SW 1271 (cell line): ENCODE measurements at places on chromosomes 6 and 20.

- no peak for DNase-seq
These were observed 26.1 kb downstream of the CEP57L1 start for GRCh38 chr6:109121411-109121810.

- no peak for DNase-seq
These were observed 27.5 kb downstream of the HLA-F start for GRCh38 chr6:29750709-29751108.

DNA sequence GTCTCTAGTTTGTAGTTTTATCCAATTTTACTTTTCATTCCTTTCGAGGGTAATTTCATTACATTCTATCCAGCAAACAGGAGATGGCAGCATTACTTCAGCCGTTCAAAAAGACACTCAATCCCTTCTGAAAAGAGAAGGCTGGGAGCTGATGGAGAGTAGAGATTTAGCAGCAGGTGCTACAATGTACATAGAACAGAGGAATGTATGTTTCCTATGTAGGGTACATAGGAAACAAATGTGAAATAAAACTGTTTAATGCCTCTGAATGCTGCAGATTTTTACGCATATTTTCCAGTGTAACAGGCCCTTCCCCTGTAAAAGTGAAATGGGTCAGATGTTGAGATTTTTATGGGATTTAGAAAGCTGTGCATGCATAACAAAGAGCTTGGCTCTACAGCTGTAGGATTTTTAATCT lies 16.0 kb downstream of the RPS12 start:
- no peak for DNase-seq

GRCh38 chr6:117498159-117498558 lies 15.7 kb downstream of the DCBLD1 start:
- DNase-seq, result peak; percentile 68

DNA sequence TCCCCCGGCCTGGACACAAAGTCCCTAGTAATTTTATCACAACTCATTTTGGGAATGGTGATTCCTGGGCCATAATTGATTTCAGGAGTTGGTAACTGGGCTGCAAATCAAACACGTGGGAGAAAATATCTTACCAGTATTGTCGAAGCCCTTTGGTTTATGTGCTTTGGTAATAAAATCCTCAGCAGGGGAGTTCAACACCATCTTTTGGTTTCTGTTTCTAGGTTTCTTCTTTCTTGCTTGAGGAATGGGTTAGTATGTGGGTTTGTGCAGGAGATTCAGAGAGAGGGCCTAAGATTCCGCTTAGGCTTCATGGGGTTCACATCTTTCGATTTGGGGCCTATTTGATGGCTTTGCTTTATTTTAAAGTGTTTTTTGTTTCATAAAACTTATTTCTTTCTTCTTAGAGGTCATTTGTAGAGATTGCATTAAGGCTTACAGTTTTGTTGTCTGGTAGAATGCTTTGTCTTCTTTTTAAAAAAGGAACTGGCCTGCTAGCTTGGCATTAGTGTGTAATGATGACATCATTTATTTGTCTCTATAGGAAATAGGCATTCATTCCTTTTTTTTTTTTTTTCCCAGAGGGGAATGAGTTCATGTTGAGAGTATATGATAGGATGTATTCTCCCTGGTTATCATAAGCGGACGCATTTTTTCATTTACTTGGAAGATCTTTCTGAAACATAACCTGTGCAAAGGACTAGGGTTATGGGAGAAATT lies 45.8 kb downstream of the CYP24A1 start:
- no peak for DNase-seq

- peak; percentile 28 for DNase-seq
These were observed 1061.8 kb upstream of the CITED2 start for GRCh38 chr6:140436023-140436811.

DNA sequence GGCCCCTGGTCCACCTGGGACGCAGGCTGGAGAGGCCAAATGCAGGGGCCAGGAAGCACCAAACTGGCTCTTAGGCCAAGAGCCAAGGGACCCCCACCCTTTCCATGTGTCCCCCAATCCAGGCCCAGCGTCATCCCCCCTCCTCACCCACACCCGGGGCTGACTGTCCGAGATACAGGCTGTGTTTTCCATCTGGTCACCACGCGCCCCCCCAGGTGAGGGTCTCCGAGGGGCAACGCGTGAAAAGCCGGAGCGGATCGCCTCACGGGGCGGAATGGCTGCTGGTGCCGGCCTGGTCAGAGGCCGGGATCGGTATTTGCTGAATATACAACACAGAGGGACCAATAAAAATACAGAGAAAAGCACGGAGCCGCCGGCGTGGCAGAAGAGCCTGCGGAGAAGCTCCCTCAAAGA lies 5.2 kb upstream of the ABHD16B start:
- no peak for DNase-seq

DNA sequence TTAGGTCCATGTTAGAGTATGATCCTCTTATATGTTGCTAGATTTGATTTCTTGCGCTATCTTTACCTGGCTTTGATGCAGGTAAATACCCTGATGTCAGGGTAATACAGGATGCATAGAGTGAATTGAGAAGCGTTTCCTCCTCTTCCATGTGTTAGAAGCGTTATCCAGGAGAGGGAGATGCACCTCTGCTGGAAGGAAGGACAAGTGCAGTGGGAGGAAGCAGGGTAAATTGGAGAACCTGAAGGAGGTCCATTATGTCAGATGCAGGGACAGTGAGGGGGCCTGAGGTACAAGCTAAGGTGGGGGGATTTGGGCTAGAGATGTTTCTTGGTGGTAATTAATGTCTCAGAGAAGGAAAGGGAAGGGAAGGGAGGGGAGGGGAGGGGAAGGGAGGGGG lies 7.7 kb downstream of the SHLD1 start:
- DNase-seq, result no peak

- DNase-seq, result no peak
These were observed 45.8 kb downstream of the ANKEF1 start for GRCh38 chr20:10080574-10080973.

DNA sequence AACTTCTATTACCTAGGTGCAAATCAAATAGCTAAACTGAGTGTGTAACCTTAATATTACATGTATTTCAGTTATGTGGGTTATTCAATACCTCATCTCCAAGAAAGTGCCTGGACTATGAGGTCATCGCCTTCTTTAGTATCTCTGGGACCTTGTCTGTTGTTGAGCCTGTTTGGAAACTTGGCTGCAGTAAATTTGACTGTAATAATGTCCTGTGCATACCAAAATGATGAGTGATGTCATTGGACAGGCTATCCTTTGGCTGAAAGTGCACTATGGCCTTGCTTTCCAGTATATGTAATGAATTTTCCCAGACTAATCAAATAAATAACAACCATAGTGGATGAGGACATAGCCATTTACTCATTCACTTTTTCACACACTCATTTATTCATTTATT lies 455.1 kb downstream of the ADGRB3 start:
- DNase-seq, result peak; percentile 29

- no peak for DNase-seq
These were observed 145.5 kb downstream of the ERMARD start for GRCh38 chr6:169896826-169897456.

GRCh38 chr20:2795451-2795850 lies 5.0 kb downstream of the CPXM1 start:
- no peak for DNase-seq

- no peak for DNase-seq
These were observed 101.1 kb downstream of the LY86 start for GRCh38 chr6:6689400-6690143.

GRCh38 chr6:119308991-119309657 lies 40.4 kb downstream of the MAN1A1 start:
- DNase-seq, result no peak

- DNase-seq, result no peak
These were observed 548 bp upstream of the TMEM74B start for GRCh38 chr20:1185316-1185741.

GRCh38 chr20:32741151-32741550 lies 2.1 kb downstream of the COMMD7 start:
- DNase-seq, result no peak

DNA sequence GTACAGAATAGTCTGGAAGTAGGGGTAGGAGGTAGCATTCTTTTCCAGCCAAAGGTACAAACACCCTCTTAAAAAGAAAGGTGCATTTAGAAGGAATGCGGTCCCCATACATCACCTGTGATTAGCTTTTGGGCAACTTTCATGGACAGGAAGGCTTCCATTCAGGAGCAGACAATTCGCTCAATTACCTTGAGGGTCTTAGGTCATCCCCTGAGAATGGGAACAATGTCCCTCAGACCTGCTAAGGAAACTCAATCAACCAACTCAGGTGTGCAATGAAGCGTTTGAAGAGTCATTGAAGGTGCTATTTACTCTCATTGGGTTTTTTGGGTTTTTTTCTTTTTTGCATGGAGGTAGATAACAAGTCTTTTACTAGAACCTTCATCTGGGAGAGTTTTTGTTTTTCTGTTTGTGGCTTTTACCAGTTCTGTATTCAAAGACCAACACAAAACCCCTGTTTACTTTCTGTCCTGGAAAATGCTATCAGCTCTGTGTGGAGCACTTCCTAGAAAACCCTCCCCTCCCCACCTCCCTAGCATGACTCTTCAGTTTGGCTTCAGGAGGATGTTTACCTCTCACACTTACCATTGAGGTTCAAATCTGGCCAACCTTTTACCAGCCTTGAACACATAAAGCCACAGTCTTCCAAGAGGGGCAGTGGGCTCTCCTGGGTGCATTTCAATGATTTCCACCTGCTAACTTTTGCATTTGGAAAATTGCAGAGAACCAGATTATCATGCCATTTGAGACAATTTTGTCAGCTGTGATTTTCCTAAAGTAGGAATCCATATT lies 271.2 kb upstream of the PRDM1 start:
- DNase-seq, result no peak

GRCh38 chr20:57791966-57792365 lies 82.2 kb upstream of the PMEPA1 start:
- DNase-seq, result no peak

GRCh38 chr20:37504404-37505096 lies 16.5 kb upstream of the NNAT start:
- DNase-seq, result no peak

DNA sequence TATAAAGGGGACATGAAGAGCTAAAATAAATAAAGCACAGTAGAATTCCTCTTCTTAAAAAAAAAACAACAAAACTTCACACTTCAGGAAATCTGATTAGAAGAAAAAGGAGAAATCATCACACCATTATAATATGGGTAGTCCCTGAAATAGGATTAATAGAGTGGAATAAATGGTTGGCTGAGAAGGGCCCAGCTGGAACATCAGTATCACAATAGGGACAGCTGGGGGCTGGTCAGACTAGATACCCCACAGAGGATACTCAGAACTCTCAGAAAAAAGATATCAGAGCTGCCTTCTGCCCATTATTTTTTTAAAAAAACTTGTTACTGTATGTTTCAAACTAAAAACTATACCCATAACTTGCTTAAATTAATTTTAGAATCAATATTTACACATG lies 75.2 kb downstream of the DST start:
- no peak for DNase-seq

DNA sequence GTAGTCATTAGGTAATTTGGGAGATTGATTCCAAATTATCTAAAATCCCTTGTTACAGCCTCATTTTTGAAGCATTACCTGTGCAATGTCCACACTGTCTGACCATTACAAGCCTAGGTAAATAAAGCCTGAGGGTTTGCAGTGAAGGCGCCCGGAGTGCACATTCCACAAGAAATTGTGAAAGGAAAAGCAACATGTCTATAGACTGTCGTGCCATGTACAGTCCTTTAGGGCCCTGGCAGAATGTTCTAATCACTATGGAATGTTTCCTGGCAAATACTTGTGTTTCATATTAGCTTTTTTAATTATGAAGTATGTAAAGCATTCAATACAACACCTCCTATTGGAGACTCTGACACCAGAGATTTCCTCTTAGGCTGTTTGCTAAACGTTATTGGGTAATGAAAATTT lies 28.9 kb downstream of the PREP start:
- peak; percentile 24 for DNase-seq

DNA sequence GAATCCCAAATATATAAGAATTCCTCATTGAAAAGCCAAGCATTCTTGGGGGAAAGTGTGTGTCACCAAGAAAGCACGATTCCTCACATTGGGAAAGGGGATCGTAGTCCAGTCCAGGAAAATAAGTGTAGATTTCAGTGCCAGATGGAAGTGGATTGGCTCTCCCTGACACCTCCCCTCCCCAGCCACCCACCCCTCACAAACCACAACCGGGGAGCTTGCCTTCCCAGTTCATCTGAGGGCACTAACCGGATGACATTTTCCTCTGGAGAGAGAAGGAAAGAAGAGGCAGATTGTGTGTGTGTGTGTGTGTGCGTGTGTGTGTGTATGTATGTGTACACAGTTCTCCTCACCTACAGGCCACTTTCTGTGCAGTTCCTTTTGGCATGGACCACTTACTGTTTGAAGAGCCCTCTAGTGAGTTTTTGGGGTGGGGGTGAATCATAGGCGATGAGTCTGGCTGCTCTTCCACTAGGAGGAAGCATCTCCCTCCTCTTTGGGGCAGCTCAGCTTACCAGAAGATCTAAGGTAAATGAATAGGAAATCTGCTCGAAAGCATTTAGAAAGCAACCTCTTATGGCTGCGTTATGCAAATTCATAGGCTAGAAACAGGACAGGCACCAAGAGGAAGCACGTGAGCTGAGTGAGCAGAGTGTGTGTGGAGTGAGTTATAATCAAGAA lies 20.8 kb downstream of the DAAM2 start:
- no peak for DNase-seq

- DNase-seq, result no peak
These were observed 8.4 kb downstream of the ARFGAP1 start for GRCh38 chr20:63280929-63281545.

DNA sequence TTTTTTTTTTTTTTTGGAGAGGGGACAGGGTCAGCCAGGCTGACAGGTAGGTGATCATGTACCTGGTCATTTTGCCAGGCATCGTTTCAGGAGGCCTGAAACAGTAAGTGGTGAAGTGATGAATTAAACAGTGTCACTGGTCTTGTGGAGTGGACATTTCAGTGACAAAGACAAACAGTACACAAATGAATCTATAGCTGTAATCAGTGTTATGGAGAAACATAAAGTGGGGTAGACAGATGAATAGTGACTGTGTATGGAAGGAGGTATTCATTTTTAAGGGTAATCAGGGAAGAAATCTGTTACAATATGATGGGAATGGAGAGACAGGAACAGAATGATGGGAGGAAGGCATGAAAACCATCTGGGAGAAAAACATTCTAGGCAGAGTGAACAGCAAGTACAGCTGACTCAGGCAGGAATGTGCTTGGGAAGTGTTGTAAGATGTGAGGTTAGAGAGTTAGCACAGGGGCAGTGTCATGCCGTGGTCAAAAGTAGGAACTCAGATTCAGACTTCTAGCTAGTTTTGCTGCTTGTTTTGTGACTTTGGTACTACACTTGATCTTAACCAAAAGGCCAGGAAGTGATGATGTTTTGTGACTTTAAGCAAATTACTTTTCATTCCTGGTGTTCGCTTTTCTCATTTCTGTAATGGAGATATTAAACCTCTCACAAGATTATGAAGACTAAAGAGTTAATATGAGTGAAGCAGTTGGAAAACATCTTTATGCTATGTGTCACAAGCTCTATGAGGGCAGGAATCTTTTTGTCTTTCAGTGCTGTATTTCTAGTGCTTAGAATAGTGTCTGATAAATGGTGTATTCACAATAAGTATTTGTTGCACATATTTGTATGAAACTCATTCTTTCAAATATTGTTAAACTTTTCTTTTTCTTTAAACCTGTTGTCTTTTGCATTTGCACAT lies 43.4 kb downstream of the QKI start:
- peak; percentile 49 for DNase-seq

GRCh38 chr6:25330796-25331685 lies 51.9 kb downstream of the CARMIL1 start:
- DNase-seq, result no peak

GRCh38 chr20:59518881-59519706 lies 85.2 kb upstream of the PHACTR3 start:
- DNase-seq, result peak; percentile 73

- no peak for DNase-seq
These were observed 1226.8 kb upstream of the CITED2 start for GRCh38 chr6:140601021-140601808.

GRCh38 chr6:118319894-118320649 lies 228.0 kb upstream of the PLN start:
- no peak for DNase-seq
